ENCODE measurements at places on chromosomes 5 and 9. TPM values are rescaled to one million over a fixed set of nuclear protein-coding genes. Genes with fewer than 3 reads are reported as not detected.

- peaks cover 42% of the 10 kb centered on the region for H3K4me1 ChIP-seq
- DNase-seq, result no peak
- no peak overlapping the region for H3K27ac ChIP-seq
- no peak overlapping the region for H3K4me3 ChIP-seq
These were observed 35.3 kb downstream of the PFDN1 start for GRCh38 chr5:140267559-140268018.

- no peak for DNase-seq
- no peaks in the 10 kb centered on the region for H3K36me3 ChIP-seq
- no peaks in the 10 kb centered on the region for H3K27me3 ChIP-seq
- H3K4me3 ChIP-seq, result no peak overlapping the region
- H3K27ac ChIP-seq, result no peak overlapping the region
- H3K4me1 ChIP-seq, result no peaks in the 10 kb centered on the region
These were observed 10.8 kb downstream of the GABRB2 start for GRCh38 chr5:161535762-161536161.

DNA sequence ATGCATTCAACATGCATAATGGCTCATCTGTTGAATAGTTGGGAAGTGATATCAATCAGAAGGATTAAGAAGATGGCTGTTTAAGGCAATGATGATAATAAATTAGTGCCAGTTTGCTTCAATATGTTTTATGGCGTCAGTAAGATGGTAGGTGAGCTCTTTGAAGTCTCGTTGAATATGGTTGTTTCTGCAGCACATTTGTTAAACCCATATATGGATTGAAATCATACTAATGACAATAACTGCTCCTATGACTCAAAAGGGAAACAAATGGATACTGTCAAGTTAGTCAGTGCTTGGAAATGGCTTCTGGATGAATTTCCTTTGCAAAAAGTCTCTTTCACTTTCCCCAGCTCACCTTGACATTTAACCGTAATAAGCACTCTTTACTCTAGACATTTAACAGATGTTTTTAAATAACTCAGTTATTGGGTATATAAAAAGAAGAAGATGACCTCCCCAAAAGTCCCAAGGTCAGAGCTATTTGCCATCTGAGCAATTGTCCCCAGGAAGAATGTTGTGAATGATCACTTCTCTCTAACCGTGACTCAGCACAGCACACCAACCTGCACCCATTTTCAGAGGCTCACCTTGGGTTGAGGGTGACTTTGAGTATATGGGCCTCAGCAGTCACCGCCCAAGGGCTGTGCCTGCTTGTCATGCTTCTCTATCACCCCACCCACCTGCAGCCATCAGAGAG is 133.4 kb downstream of the GRIA1 start:
- H3K27ac ChIP-seq, result no peak overlapping the region
- no peaks in the 10 kb centered on the region for H3K36me3 ChIP-seq
- DNase-seq, result no peak
- H3K4me3 ChIP-seq, result no peak overlapping the region
- no peaks in the 10 kb centered on the region for H3K27me3 ChIP-seq

GRCh38 chr5:56344594-56344993 is 111.5 kb upstream of the ANKRD55 start:
- H3K4me3 ChIP-seq, result no peak overlapping the region
- H3K36me3 ChIP-seq, result peaks cover under 1% of the 10 kb centered on the region
- no peak overlapping the region for H3K27ac ChIP-seq
- H3K4me1 ChIP-seq, result no peaks in the 10 kb centered on the region
- H3K27me3 ChIP-seq, result no peaks in the 10 kb centered on the region
- DNase-seq, result no peak

The ARL10 gene
- 6.5 TPM for total RNA-seq

All from activated CD4-positive, alpha-beta memory T cell treated with anti-CD3 and anti-CD28 coated beads, Interleukin-2, amount 10 ng/mL, durations not matched to agents 7 days and 5 days (primary cell).